Fibroblast of lung (primary cell): ENCODE measurements at places on chromosomes 6 and 20.

DNA sequence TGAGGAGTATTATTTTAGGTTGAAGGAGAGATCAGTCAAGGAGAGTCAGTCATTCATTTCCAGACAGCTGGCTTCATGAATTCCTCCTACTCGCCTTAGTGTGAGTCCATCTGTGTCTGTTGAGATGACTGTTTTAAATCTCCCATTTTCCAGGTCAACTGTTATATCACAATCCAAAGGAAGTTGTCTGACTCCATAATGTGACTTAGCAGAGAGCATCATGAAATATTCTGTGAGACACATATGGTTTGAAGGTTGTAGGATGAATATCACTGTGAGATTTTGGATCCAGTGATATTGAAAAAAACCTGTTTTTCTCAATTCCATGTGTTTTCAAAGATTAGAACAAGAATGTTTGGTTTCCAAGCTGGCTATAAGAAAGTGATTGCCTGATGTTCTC lies 530.2 kb upstream of the MAN1A1 start:
- H3K27ac ChIP-seq: no peak overlapping the region
- no peaks in the 10 kb centered on the region for H3K36me3 ChIP-seq
- H3K4me1 ChIP-seq: no peaks in the 10 kb centered on the region
- H3K4me3 ChIP-seq: no peak overlapping the region

DNA sequence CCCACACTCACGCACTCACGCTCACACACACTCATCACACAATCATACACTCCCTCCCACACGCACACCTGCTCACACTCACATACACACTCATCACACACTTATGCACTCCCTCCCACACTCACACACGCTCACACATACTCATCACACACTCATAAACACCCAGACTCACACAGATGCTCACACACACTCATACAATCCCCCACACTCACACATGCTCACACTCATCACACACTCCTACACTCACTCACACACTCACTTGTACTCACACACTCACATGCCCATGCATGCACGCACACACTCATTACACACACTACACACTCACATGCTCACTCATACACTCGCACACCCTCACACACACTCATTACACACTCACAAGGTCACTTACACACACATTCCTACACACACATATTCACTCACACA lies 131.1 kb upstream of the PDE10A start:
- H3K4me3 ChIP-seq: no peak overlapping the region
- H3K36me3 ChIP-seq: no peaks in the 10 kb centered on the region
- H3K4me1 ChIP-seq: no peaks in the 10 kb centered on the region
- H3K27me3 ChIP-seq: no peaks in the 10 kb centered on the region

DNA sequence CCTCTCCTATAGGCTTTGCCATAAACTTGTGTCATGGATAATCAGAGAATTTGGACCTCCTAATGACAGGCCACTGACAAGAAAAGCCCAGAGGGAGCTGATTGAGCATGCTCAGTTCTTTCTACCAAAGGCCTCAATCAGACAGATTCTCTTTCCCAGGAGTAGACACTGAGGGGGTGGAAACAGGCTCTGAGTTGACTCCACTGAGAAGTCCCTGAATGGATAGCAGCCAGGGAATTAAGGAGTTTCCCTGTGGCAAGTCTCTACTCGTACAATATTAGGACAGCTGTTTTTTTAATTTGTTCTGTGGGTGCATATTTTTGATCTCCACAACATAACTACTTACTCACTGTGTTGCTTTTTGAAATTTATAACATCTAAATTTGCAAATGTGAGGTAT lies 63.3 kb downstream of the SLC16A10 start:
- H3K36me3 ChIP-seq: no peaks in the 10 kb centered on the region
- no peaks in the 10 kb centered on the region for H3K4me1 ChIP-seq
- DNase-seq: no peak
- no peak overlapping the region for H3K27ac ChIP-seq

GRCh38 chr6:73231986-73232391 lies 6.7 kb upstream of the KHDC1L start:
- H3K4me1 ChIP-seq: peaks cover 9% of the 10 kb centered on the region
- no peaks in the 10 kb centered on the region for H3K27me3 ChIP-seq
- H3K27ac ChIP-seq: no peak overlapping the region
- DNase-seq: peak; percentile 21
- H3K36me3 ChIP-seq: no peaks in the 10 kb centered on the region
- no peak overlapping the region for H3K4me3 ChIP-seq

- no peaks in the 10 kb centered on the region for H3K4me1 ChIP-seq
- H3K27ac ChIP-seq: no peak overlapping the region
- no peak overlapping the region for H3K4me3 ChIP-seq
- no peak for DNase-seq
- H3K27me3 ChIP-seq: no peaks in the 10 kb centered on the region
These were observed 21.1 kb downstream of the PCK1 start for GRCh38 chr20:57582029-57582378.

GRCh38 chr20:12673352-12673751 lies 335.4 kb upstream of the SPTLC3 start:
- H3K27me3 ChIP-seq: no peaks in the 10 kb centered on the region
- H3K4me1 ChIP-seq: no peaks in the 10 kb centered on the region
- no peaks in the 10 kb centered on the region for H3K36me3 ChIP-seq
- no peak overlapping the region for H3K27ac ChIP-seq
- no peak overlapping the region for H3K4me3 ChIP-seq
- DNase-seq: no peak

DNA sequence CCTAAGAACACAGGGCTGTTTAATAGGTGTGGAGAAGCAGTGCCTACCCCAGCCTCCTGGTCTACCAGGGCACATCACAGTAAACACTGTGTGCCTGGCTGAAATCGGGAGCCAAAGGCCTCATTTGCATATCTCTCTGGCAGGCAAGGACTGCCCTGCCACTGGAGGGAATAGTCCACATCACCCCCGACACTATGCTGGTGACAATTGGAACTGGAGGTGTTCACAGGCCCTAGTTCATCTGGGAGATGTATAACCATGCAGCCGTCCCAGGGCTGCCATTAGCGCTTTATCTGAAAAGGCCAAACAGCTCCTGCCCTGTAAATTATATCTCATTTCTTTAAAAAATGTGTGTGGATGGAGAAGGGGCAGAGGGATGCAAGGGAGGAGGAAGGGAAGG lies 150.3 kb downstream of the LINC00237 start:
- no peaks in the 10 kb centered on the region for H3K36me3 ChIP-seq
- H3K27ac ChIP-seq: no peak overlapping the region
- H3K27me3 ChIP-seq: no peaks in the 10 kb centered on the region
- DNase-seq: no peak
- H3K4me1 ChIP-seq: no peaks in the 10 kb centered on the region
- no peak overlapping the region for H3K4me3 ChIP-seq

GRCh38 chr6:162364488-162364887 lies 363.1 kb downstream of the PRKN start:
- no peaks in the 10 kb centered on the region for H3K4me1 ChIP-seq
- H3K27ac ChIP-seq: no peak overlapping the region
- no peak overlapping the region for H3K4me3 ChIP-seq
- no peak for DNase-seq
- no peaks in the 10 kb centered on the region for H3K36me3 ChIP-seq
- H3K27me3 ChIP-seq: no peaks in the 10 kb centered on the region
